ENCODE measurements at places on chromosomes 11 and 22.

- peak; percentile 35 for DNase-seq
Observed at GRCh38 chr11:117180661-117181585, 2.4 kb downstream of the SIDT2 start.

DNA sequence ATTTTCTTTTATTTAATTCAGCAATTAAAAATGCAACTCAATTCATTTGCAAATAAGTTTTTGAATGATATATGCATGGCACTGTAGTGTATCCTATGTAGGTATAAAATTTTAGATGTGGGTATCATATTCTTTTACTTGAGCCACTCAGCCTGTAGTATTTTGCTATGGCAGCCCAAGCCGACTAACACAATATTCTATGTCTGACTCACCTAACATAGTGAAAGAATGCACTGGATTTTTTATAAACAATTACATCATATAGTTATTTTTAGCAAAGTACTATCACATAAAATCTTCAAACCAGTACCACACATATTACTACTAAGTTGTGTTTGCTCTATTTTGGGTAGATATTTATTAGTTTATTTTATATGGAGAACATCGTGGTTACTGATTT, 21.9 kb upstream of the GRIA4 start:
- peak; percentile 7 for DNase-seq

GRCh38 chr11:94790661-94791180, 22.6 kb downstream of the AMOTL1 start:
- peak; percentile 62 for DNase-seq

- peak; percentile 64 for DNase-seq
Observed at GRCh38 chr11:65791719-65792213, 4.9 kb downstream of the OVOL1 start.

GRCh38 chr11:102538932-102539331, 8.4 kb upstream of the MMP7 start:
- peak; percentile 11 for DNase-seq

DNA sequence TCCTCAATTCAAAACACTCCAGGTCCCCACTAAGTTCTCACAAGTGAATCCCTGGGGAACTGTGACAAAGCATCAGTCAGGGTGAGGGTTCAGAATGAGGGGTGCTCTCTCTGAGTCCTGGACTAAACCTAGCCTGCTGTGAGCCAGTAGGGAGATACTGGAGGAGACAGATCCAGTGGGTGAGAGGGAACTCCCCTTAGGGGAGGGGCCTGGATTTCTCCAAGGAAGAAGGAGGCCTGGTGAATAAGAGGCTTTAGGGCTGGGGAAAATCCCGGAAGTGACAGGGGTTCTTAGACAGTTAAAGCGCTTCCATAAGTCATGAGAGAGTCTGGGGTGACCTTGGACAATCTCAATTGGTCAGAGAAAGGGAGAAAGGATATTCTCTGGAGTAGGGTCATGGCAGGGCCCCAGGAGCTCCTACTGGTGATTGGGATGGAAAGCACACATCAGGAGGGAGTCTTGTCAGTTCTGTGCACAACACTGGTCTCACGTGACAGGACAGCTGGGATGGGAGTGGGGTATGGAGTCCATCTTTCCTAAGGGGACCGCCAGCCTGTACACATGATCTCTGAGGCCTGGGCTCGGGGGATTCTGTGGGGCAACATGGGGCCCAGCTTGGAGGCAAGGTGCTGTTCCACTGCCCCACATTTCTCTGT, 1.5 kb downstream of the TBC1D10A start:
- DNase-seq, result peak; percentile 14

- DNase-seq, result peak; percentile 14
Observed at GRCh38 chr11:898143-898511, 12.5 kb downstream of the CHID1 start.

Measured in SW480 (cell line).